ENCODE measurements at places on chromosomes 5 and 9.

- DNase-seq = no peak
These were observed 2.1 kb upstream of the DMRT3 start for GRCh38 chr9:974031-974995.

DNA sequence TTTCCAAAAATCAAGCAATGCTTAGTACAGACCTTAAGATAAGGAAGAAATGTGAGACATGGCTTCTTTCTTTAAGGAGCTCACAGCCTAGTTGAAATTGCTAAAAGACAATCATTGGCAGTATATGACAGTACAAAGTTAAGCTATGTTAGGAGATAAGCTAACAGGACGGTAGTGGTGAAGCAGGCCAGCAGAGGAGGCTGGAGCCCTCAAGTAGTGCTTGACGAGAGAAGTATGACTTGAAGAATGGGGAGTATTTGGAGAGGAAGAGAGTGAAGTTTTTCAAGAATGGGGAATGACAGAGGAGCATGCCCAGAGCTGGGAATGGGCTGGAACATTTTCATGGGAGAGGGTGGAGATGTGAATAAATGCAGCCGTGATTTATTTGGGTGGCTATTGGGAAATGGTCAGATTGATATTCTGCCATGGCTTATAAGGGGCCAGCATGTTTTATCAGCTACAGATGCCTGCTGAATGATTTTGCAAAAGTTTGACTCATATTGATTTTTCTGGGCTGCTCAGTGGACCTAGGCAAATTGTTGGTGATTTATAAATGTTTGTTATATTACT, 43.7 kb downstream of the LURAP1L start:
- DNase-seq = no peak

DNA sequence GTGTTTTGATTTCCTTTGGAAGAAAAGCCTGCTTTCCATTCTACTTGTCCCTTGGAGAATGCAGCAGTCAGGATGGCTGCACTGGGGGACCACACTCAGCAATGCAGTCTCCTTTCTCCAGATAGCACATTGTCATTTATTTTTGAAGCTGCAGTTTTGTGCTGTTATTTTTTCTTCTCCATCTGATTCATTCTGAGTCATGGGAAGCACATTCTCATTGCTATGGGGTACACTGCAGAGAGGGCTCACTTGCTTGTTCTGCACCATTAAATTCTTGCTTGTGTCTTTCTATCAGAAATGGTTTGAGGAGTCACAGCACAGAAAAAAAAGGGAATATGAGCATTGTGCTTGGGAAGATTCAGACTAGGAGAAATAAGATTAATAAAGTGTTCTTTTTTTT, 39.7 kb upstream of the POC5 start:
- DNase-seq = no peak

DNA sequence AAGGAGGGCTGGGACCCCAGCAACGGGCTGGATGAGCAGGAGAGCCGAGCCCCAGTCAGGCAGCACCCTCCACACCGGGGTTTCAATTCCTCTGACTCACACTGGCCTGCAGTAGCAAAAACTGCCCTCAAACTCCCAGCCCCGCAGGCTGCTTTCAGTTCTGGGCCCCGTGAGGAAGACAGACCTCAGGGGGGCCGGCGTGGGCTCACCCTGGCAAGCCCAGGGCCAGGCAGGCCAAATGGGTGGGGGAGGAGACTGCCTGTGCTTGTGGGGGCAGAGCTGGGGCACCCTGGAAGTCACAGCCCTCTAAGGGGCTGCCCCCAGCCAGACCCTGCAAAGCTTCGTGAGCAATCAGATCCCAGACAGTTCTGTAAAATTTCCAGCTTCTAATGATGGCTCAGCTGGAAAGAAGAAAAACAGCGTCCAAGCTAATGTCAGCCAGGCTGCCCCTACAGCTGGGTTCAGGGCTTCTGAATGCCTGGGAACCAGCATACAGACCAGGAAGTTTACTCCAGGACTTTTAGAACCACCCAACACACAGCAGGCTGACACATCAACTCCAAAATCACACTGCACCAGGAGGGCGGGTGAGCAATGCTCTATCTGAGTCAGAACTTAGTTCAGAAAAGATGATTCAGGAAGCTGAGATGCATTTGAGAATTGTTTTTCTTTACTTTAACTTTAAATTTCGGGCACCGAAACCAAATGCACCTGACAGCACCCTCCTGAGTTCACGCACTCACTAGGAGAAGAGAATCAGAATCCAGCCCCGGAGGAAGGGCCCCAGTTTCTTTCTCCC, 34.7 kb downstream of the LPCAT1 start:
- no peak for DNase-seq

DNA sequence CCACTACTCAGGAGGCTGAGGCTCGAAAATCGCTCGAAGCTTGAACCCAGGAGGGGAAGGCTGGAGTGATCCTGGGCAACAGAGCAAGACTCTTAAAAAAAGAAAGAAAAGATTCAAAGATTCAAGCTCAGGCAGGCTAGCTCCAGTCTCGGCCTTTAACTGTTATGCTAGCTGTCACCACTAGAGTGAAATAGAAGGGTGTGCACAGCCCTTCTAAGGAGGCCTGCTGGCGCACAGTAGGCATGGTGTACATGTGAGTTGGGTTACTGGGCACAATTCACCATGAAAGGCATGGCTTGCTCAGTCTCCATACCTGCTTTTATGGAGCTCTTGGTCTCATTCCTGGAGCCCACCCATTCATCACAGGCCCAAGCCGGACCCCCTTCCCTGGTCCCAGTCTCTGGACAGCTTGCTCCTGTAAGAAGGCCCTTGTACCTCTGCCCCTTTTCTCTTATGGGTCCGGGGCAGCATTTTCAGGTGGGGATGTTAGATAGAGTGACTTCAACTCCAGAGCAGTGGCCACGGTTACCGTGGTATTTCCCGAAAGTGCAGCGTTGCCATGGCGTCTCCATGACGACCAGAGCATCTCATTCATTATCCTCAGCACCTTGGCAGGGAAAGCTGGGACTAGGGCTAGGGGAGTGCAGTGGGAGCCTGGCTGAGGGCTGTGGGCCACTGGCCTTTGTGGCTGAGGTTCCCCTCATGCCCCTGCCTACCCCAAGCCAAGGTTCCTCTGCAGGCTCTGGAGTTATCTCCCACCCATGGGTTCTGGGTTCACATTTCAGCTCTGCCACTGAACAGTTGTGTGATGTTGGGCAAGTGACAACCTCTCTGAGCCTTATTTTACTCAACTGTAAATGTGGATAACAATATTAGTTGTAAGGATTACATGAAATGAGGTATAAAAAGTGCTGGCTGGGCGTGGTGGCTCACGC, 5.7 kb downstream of the NDST1 start:
- DNase-seq = no peak

- no peak for DNase-seq
These were observed 219.2 kb downstream of the AGTPBP1 start for GRCh38 chr9:85522459-85523092.

DNA sequence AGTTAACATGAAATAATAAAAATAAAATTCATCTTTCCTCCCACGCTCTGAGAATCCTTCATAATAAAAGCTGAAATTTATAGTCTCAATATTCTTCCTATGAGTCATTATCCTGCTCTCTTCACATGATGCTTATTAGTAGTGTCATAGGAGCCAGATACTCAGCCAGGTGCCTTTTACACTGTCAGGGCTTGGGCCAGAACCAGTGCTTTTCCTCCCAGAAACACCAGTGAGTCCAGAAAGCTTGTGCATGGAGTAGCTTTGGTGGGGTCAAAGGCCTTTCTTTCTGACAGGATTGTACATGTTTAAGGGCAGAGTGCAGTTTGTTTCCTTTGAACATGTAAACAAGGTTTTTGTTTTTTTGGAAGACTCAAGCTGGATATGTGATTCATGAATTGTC, 6.8 kb downstream of the LSM11 start:
- no peak for DNase-seq

GRCh38 chr9:12441506-12441905, 251.7 kb upstream of the TYRP1 start:
- DNase-seq = no peak

GRCh38 chr5:122941737-122942136, 94.8 kb downstream of the PPIC start:
- DNase-seq = no peak
